IMR-90 (cell line): ENCODE measurements at places on chromosomes 3 and 15.

GRCh38 chr3:54146506-54147239 is 24.3 kb downstream of the CACNA2D3 start:
- no peak for DNase-seq

DNA sequence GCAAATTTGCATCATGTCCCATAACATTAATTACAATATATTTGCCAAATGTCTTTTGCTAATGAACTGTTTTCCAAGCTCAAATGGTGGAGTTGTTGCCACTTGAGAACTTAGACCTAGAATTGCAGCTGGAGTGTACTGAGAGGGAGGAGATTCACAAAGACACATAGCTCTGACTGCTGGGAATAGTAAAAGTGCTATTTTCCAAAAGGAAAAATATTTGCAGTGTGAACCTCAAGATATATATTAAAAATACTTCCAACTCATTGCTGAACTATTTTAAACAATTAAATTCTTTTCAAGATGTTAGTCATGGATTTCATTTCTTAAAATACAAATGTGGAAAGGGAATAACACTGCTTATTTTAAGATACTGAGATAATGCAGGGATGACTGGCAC is 666.8 kb upstream of the ARPP21 start:
- no peak for DNase-seq

DNA sequence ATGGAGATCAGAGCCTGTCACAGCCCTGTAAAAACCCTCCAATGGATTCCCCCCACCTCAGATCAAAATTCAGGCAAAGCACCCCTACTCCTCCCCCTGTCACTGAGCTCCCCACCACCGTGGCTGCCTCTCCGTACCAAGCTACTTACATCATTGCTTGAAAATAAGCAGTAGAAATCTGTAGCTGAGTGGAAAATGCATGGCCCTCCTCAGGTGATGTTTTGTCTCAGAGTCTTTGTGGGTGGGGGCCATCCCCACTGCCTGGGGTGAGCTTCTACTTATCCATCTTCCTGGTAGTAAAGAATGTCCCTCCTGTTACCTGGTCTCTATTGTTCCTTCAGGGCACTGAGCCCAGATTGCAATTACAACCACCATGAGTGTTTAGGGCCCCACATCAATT is 34.5 kb downstream of the SLCO2A1 start:
- no peak for DNase-seq

DNA sequence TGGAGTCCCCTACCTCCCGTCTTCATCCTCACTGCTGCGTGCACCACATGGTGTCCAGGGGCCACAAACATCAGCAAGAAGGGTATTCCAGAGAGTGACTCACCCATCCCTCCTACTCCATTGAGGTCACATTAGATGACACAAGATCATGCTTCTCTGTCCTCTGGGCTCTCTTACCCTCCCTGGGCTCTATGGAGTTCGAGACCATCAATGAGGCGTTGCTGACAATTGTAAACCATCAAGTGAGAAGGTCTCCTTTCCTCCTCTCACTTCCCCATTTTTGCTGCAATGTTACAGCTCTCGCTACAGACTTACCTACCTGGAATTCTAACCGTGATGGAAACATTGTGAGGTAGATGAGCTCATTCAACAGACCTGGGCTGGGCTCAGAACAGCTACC is 51.7 kb downstream of the HMCES start:
- peak; percentile 27 for DNase-seq

DNA sequence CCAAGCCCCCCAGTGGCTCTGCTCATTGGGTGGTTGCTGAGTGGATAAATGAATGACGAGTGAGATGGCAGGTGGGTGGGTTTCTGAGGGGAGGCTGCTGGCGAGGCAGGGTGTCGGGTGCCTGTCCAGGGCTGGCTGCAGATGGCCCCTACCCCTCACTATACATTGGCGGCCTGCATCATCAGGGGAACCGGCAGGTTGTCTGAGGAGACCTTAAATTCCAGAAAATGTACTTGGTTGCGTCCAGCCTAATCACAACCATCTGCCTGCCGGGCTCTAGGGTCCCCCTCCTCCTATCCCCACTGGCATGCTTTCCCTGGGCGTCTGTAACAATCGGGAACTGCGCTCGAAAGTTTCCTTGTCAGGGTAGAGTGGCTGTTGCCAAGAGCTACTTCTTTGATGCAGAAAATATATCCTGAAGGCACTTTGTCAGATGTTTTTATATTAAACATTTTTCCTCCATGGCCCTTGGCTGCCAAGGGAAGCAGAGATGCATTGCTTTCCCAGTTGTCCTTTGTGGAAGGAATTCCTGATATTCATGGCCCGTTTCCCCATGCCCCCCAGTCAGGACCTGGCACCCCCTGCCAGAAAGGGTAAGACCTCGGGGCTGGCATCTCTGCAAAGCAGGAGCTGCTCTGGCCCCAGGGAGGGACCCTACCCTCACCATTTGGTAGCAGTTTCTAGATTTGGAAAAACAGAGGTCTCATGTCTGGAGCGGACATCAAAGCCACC is 22.9 kb downstream of the SMAD6 start:
- no peak for DNase-seq

DNA sequence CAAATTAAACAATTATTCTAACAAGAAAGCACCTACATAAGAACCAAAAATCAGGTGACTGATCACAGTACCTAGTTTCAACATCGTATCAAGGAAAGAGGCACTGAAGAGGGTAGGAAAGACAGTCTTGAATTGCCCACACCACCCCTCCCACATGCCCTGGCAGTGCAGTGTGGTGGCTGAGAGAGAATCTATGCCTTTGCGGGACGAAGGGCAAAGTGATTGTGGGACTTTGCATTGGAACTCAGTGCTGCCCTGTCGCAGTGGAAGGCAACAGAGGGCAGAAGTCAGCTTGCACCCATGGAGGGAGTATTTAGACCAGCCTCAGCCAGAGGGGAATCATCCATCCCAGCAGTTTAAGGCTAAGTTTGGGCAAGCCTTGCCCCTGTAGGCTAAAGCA is 24.5 kb downstream of the NEDD4 start:
- DNase-seq, result no peak

DNA sequence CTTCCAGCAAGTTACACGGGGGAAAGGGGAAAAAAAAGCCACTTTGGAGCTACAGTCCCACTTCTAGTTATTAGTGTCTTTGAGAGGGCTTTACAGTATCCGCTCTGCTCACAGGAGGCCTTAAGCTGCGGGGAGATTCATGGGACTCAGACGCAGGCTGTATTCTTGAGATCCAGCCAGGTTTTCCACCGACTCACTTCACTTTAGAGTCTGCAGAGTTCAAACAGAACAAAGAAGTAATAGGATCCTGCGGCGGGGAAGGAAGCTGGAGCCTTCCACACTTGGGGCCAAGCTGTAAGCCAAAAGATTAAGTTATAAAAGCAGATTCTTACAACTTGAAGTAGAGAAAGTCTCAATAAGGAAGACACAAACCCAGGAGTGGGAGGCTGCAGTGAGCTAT is 60.2 kb upstream of the FAM174B start:
- DNase-seq, result peak; percentile 37

- no peak for DNase-seq
Observed at GRCh38 chr3:151331696-151332095, 2.3 kb upstream of the P2RY13 start.

DNA sequence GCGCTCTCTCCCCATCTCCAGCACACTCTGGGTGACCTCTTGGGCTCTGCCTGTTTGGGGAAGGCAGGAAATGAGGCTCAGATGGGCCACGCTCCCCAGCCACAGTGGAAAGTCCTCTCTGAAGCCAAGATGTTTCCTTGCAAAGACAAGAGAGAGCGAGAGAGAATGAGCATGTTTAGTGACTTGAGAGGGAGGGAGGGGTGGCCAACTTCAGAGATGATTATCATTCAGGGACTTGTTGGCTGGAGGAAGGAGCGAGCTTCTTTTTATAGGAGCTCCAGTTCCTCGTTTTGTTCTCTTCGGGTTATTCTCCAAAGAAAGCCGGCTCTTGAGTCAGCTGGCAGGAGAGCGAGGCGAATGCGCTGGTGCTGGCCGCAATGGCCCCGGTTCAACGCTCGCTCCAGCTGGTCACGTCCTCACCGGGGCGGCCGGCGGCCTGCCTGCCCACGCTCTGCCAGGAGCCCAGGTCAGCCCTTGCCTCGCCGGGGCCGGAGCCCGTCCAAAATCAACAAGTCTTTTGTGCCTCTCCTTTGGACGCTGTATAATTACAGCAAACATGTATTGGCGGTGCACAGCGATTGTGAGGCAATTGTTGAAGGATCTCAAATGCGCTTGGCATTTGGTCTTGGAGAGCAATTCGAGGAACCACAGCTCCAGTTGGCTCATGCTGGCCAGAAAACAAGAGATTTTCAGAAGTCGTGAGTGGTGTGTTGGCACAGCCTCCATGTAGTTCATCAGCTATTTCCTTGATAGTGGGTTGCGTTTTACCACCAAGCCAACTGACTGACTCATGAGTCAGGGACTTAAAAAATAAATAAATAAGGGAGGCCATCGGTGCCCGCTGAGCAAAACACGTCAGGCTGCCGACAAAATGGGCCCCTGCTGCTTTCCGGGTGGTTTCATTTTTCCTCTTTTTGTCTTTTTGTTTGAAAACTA is 288.6 kb downstream of the UACA start:
- peak; percentile 96 for DNase-seq

DNA sequence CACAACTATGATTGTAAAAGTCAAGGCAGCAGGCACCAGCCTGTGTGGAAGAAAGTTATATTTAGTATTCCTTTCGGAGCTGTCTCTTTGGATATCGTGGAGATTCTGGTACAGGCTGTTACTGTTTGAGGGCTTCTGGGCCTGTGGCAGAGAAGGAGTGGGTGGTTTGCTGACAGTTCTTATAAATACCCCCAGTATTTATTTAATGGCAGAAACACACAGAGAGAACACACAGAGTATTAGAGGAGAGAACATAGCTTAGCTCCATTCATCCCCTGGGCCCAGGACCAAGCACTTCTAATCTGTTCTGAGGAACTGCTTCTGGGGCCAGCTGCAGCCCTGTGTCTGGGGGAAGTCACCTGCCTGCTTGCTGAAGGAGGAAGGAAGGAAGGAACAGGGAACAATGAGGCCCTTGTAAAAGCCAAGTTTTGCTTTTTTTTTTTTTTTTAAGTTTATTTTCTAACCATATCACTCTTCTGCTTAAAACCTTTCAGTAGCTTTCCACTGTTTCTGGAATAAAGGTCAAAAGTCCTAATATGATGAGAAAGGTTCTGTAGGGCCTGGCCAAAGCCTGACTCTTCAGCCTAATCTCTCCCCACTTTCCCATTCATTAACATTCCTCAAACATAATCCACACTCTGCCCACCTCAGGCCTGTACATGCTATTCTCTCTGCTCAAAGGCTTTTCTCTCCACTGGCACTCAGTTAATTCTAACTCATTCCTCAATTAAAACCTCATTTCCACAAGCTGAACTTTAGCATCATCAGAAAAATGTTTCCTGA is 11.8 kb upstream of the PP2D1 start:
- no peak for DNase-seq

DNA sequence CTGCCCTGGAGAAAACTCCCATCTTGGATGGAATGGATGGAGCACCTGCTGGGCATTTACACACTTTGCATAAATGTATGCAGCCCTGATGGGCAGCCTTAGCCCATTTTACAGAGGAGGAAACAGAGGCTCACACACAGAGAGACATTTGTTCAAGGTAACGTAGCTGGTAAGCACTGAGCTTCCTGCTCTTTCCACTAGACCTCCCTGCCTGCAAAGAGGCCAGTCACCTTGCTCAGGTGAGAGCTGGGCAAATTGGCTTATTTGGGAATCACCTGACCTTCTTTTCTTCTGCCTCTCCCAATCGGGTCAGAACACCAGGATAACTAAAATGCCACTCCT is 51.4 kb upstream of the FLNB start:
- DNase-seq, result no peak

- peak; percentile 23 for DNase-seq
Observed at GRCh38 chr3:123871946-123872345, 12.2 kb downstream of the MYLK start.

GRCh38 chr15:48283396-48284145 is 47.7 kb upstream of the DUT start:
- no peak for DNase-seq

- peak; percentile 54 for DNase-seq
Observed at GRCh38 chr3:11671648-11672100, 28.0 kb upstream of the VGLL4 start.
